ENCODE measurements at places on chromosomes 7 and 10.

DNA sequence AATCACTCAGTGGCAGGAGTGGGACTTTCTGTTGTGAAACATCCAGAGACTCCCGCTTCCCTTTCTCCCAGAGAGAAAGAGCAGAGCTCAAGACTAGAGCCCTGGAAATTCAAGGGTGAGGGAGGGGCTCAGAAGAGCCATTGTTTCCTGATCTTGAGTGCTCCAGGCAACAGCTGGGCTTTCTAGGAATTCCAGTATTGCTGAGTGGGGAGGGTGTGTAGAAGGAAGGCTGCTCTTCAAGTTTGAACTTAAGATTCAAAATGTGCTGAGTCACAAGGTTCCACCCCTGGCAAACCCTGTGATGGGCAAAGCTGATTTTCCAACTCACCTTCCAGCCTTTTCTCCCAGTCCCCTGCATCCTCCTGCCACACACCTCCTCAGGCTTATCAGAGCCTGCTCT lies 42.3 kb upstream of the MSRB2 start:
- DNase-seq: peak; percentile 37

DNA sequence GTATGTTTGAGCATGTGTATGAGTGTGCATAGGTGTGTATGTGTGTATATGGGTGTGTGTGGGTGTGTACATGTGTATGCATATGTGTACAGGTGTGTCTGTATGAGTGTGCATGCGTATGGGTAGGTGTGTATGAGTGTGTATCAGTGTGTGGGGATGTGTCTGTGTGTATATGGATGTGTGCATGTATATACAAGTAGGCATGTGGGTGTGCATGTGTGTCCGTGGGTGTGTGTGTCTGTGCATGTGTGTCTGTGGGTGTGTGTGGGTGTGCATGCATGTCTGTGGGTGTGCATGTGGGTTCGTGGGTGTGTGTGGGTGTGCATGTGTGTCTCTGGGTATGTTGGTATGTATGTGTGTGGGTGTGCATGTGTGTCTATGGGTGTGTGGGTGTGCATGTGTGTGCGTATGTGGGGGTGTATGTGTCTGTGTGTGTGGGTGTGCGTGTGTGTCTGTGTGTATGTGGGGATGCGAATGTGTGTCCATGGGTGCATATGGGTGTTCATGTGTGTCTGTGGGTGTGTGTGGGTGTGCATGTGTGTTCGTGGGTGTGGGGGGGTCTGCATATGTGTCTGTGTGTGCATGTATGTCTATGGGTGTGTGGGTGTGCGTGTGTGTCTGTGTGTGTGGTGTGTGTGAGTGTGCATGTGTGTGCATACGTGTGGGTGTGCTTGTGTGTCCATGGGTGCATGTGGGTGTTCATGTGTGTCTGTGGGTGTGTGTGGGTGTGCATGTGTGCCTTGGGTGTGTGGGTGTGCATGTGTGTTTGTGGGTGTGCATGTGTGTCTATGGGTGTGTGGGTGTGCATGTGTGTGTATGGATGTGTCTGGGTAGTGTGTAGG lies 20.6 kb downstream of the EMX2 start:
- DNase-seq: no peak

DNA sequence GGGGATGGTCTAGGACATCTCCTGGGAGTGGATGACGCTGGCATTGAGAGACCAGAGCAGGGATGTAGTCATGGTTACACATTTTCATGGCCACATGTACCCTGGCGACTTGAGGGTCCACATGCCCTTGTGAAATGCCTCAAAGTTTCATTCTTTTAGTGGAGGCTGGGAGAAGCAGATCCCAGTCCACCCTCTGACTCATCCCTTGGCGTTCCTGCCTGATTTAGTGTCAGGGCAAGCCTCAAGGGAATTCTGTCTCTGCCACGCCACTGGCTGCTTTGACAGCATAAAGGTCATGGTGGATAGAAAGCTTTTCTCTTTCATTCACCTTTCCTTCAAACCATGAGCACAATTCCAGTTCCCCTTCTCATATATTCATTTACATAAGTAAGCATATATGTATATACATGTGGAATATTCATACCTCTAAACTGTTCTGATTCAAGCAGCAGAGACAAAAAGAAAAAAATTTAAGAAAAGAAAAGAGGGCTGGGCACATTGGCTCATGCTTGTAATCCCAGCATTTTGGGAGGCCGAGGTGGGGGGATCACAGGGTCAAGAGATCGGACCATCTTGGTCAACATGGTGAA lies 21.8 kb upstream of the KIF5B start:
- peak; percentile 75 for DNase-seq

DNA sequence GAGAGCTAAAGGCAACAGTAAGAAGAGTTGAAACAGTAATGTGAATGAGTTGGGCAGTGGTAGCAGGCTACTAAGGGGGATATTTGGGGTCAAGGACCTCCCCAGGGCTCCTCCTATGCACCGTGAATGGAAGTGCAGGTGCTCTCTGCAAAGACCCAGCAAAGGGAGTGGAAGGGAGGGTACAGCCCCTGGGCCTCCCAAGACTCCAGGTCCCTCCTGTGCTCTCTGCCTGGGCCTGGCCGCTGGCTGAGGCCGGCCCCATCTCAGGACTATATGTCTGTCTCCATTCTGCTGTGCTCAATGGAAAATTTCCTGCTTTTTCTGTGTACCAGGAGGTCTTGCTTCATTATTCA lies 372.1 kb upstream of the MKI67 start:
- no peak for DNase-seq

GRCh38 chr7:95001815-95002561 lies 94.6 kb downstream of the PPP1R9A start:
- DNase-seq: no peak

- no peak for DNase-seq
These were observed 66.6 kb downstream of the FZD1 start for GRCh38 chr7:91330866-91331265.

DNA sequence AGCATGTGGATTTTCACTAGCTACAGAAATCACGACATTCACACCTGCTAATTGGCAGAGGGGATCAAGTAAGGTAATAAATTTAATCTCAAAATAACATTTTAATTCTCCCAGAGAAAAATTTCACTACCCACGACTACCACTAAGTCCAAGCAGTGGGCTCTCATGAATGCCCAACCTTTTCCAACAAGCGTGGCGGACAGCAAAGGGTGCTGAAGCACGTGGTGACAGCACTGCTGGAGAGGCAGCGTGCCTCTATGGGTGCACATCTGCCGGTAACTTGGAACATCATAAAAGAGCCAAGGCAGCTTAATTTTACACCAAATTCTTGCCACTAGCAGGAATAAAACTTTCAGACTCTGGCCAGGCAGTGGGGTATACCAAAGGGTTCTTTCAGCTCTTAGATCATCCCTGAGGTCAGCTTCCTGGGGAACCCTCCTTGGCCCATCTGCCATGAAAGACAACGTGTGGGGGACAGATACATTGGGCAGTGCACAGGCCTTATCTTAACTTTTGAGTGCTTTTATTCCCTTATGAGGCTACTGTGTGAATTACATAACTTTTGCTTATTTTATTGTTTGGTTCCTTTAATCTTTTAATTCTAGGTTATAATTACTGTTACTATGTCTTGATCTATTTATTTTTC lies 206.7 kb upstream of the KCTD7 start:
- no peak for DNase-seq

GRCh38 chr10:31133792-31134310 lies 102.2 kb upstream of the ZNF438 start:
- DNase-seq: no peak

DNA sequence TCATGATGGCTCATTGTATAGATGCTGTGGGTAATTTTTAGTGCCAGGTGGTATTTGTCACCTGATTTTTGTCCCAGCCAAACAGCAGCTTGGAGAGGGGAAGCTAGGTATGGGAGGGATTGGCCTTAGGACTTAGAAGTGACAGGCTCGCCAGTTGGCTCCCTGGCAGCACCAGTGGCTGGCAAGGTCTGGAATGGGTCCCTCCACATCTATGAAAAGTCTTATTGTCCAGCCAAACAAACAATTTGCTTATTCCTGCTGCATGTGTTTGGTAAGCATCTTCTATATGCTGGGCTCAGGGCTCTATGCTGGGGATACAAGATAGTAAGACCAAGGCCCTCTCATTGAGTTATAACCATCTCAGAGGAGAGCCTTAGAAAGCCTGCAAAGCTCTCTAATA lies 42.5 kb downstream of the SORCS3 start:
- DNase-seq: no peak

GRCh38 chr7:141074162-141074991 lies 513 bp downstream of the TMEM178B start:
- DNase-seq: no peak

DNA sequence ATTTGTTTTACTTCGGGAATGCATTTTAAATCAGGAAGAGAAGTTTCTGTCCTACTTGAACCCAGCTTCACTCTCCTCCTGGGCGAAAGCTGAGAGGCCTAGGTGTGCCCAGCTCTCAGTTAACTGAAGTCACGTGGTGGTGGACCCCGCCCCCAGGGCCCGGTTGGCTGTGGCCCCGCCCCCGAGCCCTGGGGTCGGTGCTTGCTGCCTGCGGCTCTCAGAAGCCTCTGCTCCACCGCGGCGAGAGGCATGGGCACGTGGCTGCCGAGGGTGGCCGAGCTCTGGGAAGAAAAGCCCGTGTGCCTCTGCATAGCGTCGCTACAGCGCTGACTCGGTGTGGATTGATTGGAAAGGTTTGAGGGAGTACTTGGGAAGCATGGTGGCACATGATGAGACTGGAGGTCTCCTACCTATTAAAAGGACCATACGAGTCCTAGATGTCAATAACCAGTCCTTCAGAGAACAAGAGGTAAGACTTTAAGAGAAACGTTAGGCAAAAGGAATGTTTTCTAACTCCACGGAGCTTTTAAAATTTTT lies 34.1 kb downstream of the NET1 start:
- DNase-seq: peak; percentile 79

DNA sequence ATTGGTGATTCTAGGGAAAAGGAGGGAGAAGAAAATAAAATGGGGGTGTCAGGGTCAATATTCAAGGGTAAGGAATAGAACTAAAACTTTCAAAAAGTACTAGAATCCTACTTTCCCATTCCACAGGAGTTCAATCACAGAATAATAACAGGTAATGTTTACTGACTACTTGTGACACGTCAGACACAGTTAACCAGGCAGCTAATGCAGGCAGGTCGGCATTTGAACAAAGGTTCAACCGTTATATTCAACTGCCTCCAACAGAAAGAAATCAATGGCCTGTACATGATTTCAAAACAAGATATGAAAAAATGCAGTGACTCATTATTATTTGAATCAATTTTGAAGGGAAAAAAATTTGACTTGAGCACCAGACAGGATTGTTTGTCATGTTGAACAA lies 3.1 kb downstream of the ASB15 start:
- DNase-seq: no peak

- DNase-seq: no peak
These were observed 57.9 kb downstream of the ZNF22 start for GRCh38 chr10:45058580-45058979.

GRCh38 chr10:22339761-22340328 lies 5.5 kb upstream of the SPAG6 start:
- DNase-seq: no peak

DNA sequence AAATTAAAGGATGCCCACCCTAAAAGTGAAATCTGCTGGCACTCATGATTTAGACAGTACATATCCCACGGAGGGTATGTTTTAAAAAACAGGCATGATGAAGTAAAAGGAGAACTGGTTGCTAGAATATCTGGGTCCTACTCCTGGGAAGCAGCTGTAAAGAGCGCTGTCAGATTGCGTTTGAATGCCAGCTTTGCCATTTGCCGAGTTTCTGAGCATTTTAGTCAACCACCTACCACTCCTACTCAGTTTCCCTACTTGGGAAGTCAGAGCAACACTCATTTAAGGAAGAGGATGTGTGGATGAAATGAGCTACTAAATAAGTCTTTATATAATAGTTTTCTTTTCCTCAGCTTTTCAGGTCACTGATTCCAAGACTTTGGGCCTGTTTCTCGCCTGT lies 1.1 kb upstream of the UMAD1 start:
- DNase-seq: no peak

GRCh38 chr7:377080-378040 lies 87.4 kb downstream of the FOXL3 start:
- DNase-seq: no peak

DNA sequence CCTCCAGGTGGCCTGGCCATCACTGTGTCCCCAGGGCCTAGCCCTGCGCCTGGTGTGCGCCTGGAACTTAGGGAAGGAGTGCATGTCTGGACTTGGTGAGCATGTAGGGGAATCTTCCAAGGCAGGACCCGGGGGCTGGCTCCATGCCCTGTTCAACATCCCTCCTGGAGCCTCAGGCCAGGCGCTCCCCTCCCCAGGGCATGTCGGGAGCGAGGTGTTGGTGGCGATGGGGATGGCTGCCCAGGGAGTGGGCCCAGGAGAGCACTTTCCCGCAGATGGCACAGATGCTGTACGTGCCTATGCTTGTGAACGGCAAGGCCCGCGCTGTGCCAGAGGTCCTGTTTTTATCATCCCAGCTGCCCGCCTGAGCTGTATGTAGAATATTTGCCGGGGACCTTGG lies 55.0 kb downstream of the CDH23 start:
- DNase-seq: no peak

DNA sequence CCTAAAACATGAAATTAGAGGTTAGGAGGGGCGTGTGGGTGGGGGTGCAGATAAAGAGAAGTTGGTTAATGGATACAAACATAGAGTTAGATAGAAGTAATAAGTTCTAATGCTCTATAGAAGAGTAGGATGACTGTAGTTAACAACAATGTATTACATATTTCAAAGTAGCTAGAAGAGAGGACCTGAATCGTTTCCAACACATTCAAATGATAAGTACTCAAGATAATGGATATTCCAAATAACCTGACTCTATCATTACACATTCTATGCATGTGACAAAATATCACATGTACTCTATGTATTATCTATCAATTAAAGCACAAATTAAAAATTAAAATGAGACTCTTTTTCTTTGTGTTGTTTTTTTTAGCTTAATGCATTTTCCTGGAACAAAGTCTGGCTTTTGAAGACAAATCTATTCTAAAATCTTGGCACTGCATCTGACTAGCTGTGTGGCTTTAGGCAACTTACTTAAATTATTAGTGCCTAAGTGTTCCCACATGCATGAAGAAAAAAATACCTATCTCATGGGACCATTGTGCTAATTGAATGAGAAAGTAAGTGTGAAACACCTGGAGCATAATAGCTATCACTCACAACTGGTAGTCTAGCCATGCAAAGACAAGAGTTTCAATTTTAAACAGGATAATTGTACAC lies 75.7 kb downstream of the SEMA3C start:
- DNase-seq: no peak

- no peak for DNase-seq
These were observed 11.1 kb downstream of the SFRP5 start for GRCh38 chr10:97760461-97761257.

GRCh38 chr10:32953277-32953927 lies 4.6 kb downstream of the ITGB1 start:
- no peak for DNase-seq

- DNase-seq: no peak
These were observed 169.9 kb downstream of the CREB5 start for GRCh38 chr7:28582226-28582625.

- no peak for DNase-seq
These were observed 8.2 kb downstream of the RASGEF1A start for GRCh38 chr10:43258562-43259212.

DNA sequence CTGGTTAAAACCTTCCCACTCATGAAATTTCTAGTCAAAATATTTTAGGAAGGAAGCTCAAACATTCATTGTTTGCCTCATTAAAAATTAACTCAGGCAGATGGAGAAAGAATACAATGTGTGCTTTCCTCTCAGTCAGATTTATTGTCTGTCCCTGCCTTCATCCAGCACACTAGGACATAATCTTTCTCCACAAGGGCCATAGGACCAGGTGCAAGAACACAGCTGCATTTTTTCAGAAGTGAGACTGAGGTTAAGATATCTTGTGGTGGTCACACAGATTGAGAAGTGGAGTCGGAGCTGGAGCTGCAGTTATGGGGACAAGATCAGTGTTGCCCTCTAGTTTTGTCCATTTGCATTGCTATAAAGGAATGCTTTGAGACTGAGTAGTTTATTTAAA lies 666.3 kb downstream of the CCSER2 start:
- no peak for DNase-seq

Data from A172 (cell line).